ENCODE measurements at places on chromosomes 7 and 10.

DNA sequence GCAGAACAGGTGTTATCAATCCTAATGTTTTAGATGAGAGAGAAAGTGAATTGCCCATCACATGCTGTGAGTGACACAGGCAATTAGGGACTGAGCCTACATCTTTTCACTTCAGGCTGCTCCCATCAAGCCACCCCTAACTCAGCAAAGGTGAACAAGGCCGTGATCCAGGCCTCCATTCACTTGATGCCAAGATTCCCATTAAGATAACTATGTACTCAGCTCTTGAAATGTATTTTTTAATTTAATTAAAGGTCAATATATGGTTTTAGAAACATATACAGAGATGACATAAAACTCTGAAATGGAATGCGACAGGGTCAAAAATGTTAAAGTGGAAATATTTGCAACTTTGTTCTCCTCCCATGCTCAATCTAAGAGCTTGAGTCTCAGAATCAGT lies 27.9 kb upstream of the UBE2H start:
- DNase-seq: no peak

GRCh38 chr7:121012919-121013318 lies 24.4 kb downstream of the CPED1 start:
- DNase-seq: peak; percentile 12

GRCh38 chr10:6986927-6987326 lies 406.9 kb upstream of the PRKCQ start:
- DNase-seq: no peak

DNA sequence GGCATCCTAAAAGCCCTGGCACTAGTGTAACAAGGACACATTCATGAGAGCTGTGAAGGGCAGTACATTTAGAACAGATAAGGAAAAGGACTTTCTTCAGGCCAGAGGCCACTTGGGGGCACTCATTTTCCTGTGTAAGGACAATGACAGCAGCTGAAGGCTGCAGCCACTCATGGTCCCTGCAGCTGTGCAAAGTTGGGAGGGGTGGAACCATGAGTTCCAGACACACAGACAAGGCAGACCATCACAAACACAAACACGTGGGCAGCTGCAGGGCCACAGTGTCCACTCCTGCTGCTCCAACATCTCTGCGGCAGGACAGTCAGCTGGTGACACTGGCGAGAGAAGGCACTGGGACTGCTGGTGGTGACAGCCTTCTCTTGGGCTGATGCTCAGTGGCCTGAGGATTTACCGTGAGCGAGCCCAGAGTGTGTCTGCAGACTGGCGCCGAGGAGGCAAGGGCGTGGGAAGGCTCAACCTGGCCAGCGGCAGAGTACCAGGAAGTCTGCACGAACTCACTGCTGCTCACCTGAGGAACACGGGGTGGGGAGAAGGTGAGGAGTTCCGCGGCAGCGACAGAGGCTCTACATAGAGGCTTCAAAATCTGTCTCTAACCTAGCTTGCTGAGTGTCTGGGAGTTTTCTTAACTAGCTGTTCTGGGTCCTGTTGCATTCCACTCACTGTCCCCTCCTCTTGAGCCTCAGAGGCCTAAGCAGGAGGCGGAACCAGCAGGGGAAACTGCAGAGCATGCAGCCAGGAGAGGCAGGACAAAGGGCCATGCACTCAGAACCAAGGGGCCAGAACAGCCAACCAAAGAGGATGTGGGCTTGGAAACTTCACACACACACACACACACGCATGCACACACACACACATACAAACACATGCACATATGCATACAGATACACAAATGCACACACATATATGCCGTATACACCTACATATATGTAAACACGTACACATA lies 76.5 kb upstream of the DDC start:
- peak; percentile 79 for DNase-seq

DNA sequence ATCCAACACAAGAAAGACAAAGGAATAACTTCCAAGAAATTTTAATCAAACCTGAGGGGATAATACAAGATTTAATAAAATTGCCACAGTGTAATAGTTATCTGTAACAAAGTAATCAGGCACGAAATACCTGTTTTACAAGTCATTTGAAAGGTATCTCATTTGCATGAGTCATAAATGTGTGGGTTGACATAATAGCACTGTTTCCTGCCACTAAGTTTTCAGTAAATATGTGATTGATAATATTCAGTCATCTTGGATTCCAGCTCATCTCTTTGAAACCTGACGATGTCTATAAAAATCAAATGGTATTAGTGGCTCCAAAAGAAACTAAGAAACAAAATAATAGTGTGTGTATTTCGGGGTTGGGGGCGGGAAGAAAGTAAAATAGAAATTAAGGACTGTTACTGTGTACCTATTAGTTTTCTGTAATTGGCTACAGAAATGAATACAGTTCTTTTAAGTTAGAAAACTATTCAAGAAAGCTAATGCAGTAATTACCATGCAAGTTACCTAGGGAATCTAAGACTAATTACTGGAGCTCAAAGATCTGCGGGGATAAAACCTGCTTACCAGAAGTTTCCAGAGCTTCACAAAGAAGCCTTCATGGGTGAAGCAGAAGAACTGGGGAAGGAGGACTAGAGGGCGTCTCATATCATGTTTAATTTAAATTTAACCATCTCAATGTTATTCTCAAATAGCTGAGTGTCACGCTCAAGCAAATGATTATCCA lies 100.7 kb downstream of the ST8SIA6 start:
- DNase-seq: no peak

GRCh38 chr7:73834626-73835191 lies 3.9 kb downstream of the CLDN4 start:
- no peak for DNase-seq

GRCh38 chr7:126702242-126703016 lies 550.3 kb downstream of the GRM8 start:
- DNase-seq: no peak

GRCh38 chr10:17479015-17479615 lies 24.7 kb upstream of the ST8SIA6 start:
- DNase-seq: no peak

DNA sequence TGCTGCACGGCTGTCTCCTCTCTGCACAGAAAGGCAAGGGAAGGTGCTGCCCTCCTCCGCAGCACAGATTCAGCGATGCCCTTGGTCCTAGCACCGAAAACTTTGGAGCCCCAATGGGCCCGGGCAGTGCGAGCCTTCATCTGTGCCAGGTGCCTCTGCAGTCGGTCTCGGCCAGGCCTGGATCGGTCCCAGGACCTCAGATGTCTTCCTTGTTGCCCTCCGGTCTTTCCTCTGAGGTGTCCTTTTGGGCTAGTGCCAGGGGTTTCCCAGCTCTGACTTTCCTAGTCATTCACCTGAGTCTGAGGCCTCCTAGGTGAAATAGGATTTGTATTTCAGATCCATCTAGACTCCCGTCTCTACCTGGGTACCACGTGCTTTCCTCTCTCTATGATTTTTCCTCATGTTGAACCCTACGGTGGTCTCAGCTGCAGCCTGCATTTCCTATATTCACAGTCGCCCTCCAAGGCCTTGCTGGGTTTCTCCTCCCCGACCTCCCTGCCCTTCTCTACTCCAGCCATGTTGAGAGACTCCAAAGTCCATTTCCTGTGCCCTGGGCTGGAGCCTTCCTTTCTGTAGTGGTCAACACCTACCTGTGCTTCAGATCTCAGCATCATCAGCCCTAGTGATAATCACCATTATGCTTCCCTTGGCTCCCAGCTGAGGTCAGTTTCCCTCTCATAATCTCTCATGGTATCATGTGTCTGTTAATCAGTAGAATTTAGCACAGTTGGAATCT lies 92.0 kb upstream of the PRSS58 start:
- DNase-seq: no peak

- no peak for DNase-seq
Observed at GRCh38 chr7:106257752-106258151, 27.0 kb downstream of the NAMPT start.

DNA sequence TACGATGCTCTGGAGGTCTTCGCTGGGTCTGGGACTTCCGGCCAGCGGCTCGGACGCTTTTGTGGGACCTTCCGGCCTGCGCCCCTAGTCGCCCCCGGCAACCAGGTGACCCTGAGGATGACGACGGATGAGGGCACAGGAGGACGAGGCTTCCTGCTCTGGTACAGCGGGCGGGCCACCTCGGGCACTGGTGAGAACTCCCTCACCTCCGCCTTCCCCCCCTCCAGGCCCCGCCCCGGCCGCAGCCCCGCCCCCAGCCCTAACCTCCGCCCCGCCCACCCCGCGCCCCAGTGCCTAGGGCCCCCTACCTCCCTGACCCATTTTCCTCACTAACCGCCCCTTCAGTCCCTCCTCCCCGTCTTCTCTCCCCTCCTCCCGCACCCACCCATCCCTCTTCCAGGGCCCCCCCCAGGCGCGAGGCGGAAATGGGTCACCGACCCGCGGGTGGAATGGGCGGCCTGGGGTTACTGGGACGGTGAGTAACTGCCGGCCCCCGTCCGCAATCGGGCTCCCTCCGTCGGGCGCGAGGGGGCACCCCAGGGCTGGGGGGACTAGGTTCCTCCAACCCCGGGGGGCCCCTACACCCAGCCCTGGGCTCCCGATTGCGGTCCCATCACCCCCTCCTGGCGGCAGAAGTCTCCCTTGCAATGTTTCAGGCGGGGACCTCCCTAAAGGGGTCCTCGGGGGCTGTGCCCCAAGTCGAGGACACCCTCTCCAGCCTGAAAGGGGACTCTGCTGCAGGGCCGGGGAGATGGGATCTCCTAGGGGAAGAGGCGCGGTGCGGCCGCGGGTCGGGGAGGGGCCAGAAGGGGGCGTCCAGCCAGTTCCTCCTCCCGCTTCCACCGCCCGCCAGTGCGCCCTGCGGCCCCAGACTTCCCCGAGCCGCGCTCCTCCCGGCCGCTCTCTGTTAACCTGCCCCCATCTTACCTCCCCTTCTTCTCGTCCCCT lies 2.1 kb downstream of the PCOLCE start:
- peak; percentile 28 for DNase-seq

- DNase-seq: no peak
Observed at GRCh38 chr10:88515235-88515634, 67.9 kb downstream of the RNLS start.

GRCh38 chr7:121195874-121196273 lies 132.9 kb upstream of the WNT16 start:
- DNase-seq: no peak

DNA sequence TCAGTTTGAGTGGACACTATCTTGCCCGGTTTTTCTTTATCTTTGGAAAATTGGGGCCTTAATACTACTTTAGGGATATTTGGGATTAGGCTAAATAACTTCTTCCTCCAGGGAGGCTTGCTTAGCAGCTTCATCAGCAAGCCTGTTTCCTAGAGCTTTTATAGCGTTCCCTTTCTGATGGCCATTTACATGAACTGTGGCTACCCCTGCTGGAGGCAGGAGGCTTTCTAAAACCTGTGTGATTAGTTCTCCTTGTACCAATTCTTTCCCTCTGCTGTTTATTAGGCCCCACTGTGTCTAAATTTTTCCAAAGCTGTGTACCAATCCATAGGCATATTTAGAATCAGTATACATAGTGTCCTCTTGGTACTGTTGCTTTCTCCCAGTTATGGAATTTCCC lies 61.7 kb upstream of the CNTNAP2 start:
- no peak for DNase-seq

GRCh38 chr10:80406204-80406603 lies 2.1 kb upstream of the PRXL2A start:
- no peak for DNase-seq

- peak; percentile 53 for DNase-seq
Observed at GRCh38 chr7:151251689-151252560, 3.4 kb upstream of the SMARCD3 start.

GRCh38 chr10:114526126-114526503 lies 121.8 kb upstream of the AFAP1L2 start:
- DNase-seq: no peak

DNA sequence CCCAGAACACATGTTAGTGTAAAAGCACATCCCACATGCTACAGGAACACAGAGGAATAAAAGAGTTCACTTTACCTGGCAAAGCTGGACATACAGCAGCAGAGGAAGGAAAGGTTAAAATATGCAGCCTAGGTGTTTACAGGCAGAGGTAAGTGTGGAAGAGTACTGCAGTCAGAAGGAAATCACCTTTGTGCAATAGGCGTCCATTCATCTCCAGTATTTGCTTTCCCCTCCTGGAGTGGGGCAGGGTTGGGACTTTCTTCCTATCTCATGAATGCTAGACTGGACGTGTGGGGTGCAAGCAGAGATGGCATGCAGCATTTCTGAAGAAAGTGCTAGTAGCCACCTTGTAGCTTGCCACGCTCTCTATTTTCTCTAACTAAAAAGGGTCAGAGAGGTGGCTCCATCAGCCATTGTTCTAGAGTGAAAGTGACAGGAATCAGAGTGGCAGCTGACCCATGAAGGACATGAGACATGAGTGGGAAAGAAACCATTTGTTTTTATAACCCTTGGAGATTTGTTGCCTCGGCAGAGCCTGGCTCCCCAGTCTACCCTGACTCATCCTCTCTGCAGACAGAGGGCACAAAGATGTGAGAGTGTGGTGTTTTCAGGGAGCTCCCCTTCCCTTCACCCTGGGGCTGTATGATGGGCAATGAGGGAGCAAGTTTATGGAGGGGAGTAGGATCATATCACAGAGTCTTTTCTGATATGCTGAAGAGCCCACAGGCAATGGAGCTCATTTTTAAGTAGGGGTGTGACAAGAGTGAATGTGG lies 101.2 kb upstream of the SEC61G start:
- peak; percentile 47 for DNase-seq
